Osteocyte (in vitro differentiated cells): ENCODE measurements at places on chromosomes 13 and 19. TPM values are rescaled to one million over a fixed set of nuclear protein-coding genes. Genes with fewer than 3 reads are reported as not detected.

GRCh38 chr19:5567970-5568407 is 236 bp upstream of the TINCR start:
- no peak for DNase-seq

- DNase-seq = no peak
Measured at GRCh38 chr19:6495947-6496346, 6.2 kb downstream of the TUBB4A start.

DNA sequence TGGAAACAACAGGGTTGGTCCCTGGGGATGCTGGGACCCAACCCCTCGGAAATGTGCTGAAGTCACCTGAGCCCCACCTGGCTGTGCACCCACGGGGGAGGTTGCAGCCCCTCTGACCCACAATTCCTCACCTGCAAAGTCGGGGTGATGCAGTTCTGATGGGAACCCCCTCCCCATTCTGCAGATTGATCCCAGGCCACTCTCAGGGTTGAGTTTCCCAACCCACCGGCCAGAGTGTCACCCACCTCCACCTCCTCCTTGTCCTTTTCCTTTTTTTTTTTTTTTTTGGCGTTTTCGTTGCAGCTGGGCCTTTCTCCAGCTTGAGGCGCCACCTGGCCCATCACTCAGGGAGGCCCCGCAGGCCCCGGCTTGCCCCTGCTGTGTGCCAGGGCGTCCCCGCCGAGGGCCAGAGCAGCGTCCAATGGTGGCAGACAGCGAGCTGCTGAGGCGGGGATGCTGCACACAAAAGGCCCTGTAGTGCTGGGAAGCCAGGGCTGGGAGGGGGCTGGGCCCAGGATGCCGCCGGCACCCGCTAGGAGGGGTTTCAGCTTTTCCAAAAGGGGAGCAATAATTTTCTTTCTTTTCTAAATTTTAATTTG is 4.6 kb downstream of the PIK3R2 start:
- no peak for DNase-seq

DNA sequence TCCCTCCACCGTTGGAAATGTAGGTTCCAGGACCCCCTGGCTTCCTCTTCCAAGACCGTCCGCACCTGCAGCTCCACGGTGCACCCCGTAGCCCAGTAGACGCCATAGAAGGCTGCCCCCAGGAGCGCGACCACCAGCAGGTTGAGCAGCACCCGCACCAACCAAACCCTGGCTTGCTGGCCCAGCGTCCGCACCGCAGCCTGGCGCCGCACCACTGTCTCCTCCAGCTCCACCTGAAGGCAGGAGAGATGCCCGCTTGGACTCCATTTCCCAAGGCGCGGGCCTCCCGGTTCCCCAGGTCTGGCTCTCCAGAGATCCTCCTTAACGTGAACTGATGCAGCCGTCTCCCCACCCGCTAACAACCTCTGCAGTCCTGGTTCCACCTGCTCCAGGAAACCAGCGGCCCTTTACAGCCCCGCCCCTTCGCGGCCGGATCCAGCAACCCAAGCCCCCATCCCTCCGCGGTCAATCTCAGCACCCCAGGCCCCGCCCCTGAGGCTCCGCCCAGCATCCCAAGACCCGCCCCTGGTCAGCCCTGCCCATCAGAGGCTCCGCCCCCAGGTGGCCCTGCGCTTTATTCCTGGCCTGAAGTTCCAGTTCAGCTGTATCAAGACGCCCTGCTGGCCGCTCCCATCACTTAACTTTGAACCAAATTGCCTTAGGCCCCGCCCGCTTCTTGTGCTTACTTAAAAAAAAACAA is 5.0 kb upstream of the LENG1 start:
- DNase-seq = no peak

DNA sequence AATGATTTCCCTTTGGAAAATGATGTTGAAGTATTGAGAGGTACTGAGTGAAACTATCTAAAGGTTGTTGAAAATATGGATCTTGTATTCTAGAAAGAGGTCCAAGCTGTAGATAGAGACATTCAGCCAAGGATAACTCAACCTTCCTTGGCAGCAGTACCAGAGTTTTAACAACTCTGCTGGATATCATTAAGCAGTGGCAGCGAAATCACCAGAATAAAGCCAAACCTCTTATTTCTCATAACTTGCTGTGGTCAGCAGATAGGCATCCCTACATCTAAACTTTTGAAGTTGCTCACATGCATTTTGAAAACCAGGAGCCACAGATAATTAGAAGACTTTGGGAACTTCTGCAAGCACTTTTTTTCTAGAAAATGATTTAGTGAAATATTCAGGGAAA is 559.8 kb downstream of the IRS2 start:
- no peak for DNase-seq

- peak; percentile 92 for DNase-seq
Measured at GRCh38 chr19:5036698-5037563, 68.0 kb downstream of the KDM4B start.

DNA sequence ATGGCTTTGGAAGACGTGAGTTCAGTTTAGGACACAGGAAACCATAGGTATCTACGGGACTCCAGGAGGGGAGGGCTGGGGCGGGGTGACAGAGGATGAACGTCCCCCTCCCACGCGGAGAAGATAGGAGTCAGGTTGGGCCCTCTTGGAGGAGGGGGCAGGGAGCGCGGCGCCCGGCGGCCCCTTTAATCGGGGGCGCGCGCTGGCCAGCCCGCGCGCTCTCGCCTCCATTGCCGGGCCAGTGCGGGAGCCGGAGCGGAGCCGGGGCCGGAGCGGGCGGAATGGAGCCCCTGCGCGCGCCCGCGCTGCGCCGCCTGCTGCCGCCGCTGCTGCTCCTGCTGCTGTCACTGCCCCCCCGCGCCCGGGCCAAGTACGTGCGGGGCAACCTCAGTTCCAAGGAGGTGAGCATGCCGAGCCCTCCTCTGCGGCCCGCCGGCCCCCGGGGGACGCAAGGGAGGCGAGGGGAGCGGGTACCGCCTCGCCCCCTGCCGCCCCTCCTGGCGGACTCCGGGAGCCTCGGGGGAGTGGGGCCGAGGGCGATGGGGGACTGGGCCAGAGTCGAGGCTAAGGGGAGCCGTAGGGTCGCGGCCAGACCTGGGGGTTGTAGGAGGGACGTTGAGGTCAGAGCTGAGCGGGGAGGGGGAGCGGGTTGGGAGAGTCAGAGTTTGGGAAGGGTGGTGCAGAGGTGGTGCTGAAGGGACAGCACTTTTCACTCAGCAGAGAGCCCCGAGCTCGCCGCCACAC is at the start of gene TMEM145:
TMEM145 (plus strand) TSS at position 214 of the 744 bp plus-strand sequence; CDS start at position 282, 68 bp downstream.
- DNase-seq = no peak

- DNase-seq = no peak
Measured at GRCh38 chr19:54462047-54462654, 1.4 kb downstream of the LENG9 start.

DNA sequence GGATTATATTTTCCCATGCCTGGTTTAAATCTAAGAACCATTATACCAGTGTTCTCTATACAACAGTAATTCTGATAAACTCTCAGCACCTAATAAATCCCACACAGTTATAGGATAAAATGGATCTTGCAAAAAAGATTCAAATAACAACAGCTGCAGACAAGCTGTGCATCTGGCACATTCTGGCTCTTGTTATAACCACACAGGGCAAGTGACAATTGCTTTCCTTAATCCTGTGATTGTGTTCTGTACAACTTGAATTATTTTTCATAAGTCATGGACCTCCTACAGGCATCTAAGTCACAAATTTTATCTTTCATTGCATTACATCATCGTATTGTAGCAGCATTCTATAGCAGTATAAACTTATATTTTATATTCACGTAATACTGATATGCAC is 948.3 kb downstream of the SLITRK1 start:
- no peak for DNase-seq

GRCh38 chr19:28596561-28597071 is 616.3 kb downstream of the UQCRFS1 start:
- DNase-seq = no peak

DNA sequence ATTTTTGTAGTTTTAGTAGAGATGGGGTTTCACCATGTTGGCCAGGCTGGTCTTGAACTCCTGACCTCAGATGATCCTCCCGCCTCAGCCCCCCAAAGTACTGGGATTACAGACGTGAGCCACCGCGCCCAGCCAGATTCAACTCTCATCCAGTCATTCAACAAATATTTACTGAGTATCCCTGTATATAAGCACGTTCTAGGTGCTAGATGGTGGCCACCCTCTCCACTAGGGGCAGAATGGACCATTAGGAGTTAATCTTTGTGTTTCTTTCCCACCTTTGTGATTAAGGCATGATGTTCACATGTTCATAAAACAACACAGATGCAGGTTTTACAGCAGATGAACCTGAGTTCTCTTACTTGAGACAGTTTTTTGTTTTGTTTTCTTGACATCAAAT is 7.3 kb downstream of the SHKBP1 start:
- no peak for DNase-seq

GRCh38 chr19:40159744-40160143 is 31.5 kb upstream of the MAP3K10 start:
- no peak for DNase-seq

DNA sequence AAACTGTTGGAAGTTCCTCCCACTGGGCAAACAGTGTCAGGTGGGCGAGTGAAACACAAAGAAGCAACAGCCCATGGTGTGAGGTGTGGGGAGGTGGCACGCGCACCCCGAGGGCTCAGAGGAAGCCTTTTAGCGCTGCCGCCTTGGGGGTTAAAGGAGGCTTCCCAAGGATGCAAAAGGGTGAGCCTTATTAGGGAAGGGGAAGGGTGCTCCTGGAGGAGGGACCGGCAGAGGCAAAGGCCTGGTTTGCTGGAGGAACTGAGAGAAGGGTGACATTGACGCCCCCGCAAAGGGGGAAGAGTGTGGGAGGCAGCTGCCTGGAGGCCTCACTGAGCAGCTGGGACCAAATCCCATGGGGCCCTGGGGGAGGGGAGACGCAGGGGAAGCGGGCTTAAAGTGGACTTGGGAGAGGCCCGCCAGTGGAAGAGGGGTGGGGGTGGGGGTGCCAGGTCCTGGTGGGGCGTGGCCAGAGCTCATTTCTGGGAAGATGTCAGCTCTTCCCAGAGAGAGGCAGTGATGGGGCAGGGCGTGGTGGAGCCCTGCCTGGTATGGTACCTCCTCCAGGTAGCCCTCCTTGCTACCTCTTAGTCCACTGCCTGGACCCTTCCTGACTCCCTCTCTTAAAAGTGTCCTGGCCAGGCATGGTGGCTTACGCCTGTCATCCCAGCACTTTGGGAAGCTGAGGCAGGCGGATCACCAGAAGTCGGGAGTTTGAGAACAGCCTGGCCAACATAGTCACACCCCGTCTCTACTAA is 12.0 kb upstream of the FCHO1 start:
- no peak for DNase-seq

GRCh38 chr13:48370815-48371214 is 42.1 kb downstream of the LPAR6 start:
- no peak for DNase-seq

GRCh38 chr13:109870696-109871370 is 84.5 kb upstream of the IRS2 start:
- no peak for DNase-seq

DNA sequence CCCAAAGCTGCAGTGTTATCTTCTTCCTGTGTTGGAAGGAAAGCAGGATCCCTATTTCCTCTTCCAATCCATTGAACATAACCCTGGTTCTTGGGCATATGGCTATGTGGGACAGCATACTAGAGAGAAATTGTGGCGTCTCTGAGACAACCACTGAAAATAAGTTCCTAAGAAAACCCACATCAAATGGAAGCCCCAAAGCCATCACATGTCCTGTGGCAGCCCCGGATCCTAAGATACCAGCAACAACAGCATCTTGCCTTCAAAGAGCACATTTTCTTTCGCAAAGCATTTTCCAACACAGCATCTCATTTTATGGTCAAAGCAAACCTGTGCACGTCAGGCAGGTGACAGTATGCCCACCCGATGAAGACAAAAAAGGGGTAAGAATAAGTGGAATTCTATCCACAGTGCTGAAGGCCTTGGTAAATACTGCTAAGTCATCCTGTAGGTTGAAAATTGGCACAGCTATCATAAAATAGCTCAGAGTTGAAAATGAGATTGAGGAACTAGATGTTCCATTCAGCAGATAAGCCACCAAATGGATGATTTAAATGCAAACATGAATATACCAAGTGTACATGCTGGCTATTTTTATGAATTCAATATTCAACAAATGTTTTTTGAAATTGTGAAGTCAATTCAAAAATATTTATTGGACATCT is 232.2 kb downstream of the DLEU7 start:
- no peak for DNase-seq

- DNase-seq = no peak
Measured at GRCh38 chr19:1648459-1648849, 4.0 kb downstream of the TCF3 start.

DNA sequence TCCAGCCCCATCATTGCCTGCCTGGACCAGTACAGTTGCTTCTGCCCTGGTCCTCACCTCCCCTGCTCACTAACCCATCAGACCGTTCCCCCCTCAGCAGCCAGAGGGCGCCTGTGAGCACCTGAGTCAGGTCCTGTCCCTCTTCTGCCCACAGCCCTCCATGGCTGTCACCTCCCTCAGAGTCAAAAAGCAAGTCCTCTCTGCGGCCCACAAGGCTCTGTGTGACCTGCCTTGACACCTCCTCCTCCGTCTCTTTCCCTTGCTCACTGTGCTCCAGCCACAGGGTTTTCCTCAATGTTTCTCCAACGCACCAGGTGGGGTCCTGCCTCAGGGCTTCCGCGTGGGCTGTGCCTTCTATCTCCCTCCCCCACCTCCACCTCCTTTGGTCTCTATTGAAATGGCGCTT is 29.4 kb upstream of the PTPRS start:
- DNase-seq = peak; percentile 89

- DNase-seq = no peak
Measured at GRCh38 chr19:13463296-13463695, 43.0 kb downstream of the CACNA1A start.

GRCh38 chr13:19766591-19766990 is 16.2 kb downstream of the PSPC1 start:
- no peak for DNase-seq

GRCh38 chr13:105971312-105971711 is 564.1 kb downstream of the EFNB2 start:
- no peak for DNase-seq

GRCh38 chr19:3931041-3931440 is 1.8 kb upstream of the NMRK2 start:
- DNase-seq = no peak

ZNF528 gene
- 1.5 and 1.8 TPM in 2 replicates for total RNA-seq

ETV2 gene
- 1.2 and 1.3 TPM in 2 replicates for total RNA-seq

CD209 gene
- not detected in 2 replicates for total RNA-seq

ZNF470 gene
- total RNA-seq = 3.4 and 4.4 TPM in 2 replicates

ATP12A gene
- total RNA-seq = not detected in 2 replicates

ZNF69 gene
- total RNA-seq = 11.9 and 14.2 TPM in 2 replicates

ICAM4 gene
- total RNA-seq = not detected in 2 replicates

TBXA2R gene
- 0.30 TPM in 1 of 2 replicates, not detected in the other for total RNA-seq

ZNF493 gene
- 14.2 and 21.0 TPM in 2 replicates for total RNA-seq

KLK6 gene
- not detected in 2 replicates for total RNA-seq

ZNF254 gene
- total RNA-seq = 18.7 and 19.2 TPM in 2 replicates

RPS19 gene
- total RNA-seq = 1,810 and 1,837 TPM in 2 replicates

PSG3 gene
- not detected in 2 replicates for total RNA-seq

PRTN3 gene
- total RNA-seq = not detected in 2 replicates
